Activated CD4-positive, alpha-beta T cell treated with anti-CD3 and anti-CD28 coated beads, Interleukin-2, amount 10 ng/mL, durations not matched to agents 24 days and 14 days (primary cell): ENCODE measurements at places on chromosomes 5 and 9. TPM values are rescaled to one million over a fixed set of nuclear protein-coding genes. Genes with fewer than 3 reads are reported as not detected.

GRCh38 chr5:8934455-8934854, 611.4 kb downstream of the SEMA5A start:
- no peak overlapping the region for H3K27ac ChIP-seq
- H3K27me3 ChIP-seq: no peaks in the 10 kb centered on the region
- H3K4me3 ChIP-seq: no peak overlapping the region
- no peak for DNase-seq
- no peaks in the 10 kb centered on the region for H3K36me3 ChIP-seq
- no peaks in the 10 kb centered on the region for H3K4me1 ChIP-seq

DNA sequence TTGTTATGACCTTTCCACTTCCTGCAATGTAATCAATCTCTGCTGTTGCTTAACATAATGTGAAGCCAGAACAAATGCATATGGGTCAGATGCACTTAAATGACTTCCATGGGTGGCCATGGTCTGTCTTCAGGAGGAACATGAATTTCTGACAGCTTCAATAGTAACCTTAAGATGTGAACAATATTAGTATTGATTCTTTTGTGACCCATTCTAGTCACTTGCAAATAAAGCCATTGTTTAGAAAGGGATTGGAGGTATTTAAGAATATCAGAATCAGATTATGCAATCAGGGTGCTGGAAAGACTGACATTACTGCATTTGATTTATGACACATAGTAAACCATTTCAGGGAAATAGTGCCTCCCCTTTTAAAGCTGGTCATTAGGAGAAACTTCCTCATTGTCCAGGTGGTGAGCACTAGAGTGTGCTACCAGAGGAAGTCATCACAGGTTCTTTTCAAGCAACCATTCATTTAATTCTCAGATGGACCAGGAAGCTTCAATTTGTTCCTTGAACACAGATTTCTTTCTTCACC, 32.1 kb downstream of the GRIN3A start:
- H3K27me3 ChIP-seq: peaks cover 16% of the 10 kb centered on the region
- no peak overlapping the region for H3K27ac ChIP-seq
- no peak for DNase-seq
- peaks cover 3% of the 10 kb centered on the region for H3K4me1 ChIP-seq
- no peak overlapping the region for H3K4me3 ChIP-seq
- no peaks in the 10 kb centered on the region for H3K36me3 ChIP-seq

GRCh38 chr9:38687992-38688391, 31.9 kb downstream of the FAM240B start:
- no peak overlapping the region for H3K27ac ChIP-seq
- peaks cover 2% of the 10 kb centered on the region for H3K27me3 ChIP-seq
- no peaks in the 10 kb centered on the region for H3K36me3 ChIP-seq
- H3K4me1 ChIP-seq: peaks cover 6% of the 10 kb centered on the region
- DNase-seq: no peak
- H3K4me3 ChIP-seq: no peak overlapping the region

GRCh38 chr5:173745123-173745522, 128.7 kb upstream of the BOD1 start:
- no peaks in the 10 kb centered on the region for H3K36me3 ChIP-seq
- H3K27ac ChIP-seq: no peak overlapping the region
- no peaks in the 10 kb centered on the region for H3K27me3 ChIP-seq
- no peak overlapping the region for H3K4me3 ChIP-seq
- H3K4me1 ChIP-seq: no peaks in the 10 kb centered on the region
- DNase-seq: no peak

GRCh38 chr5:9062873-9063272, 483.0 kb downstream of the SEMA5A start:
- H3K4me1 ChIP-seq: no peaks in the 10 kb centered on the region
- no peaks in the 10 kb centered on the region for H3K36me3 ChIP-seq
- H3K4me3 ChIP-seq: no peak overlapping the region
- no peaks in the 10 kb centered on the region for H3K27me3 ChIP-seq

GRCh38 chr5:59660737-59661136, 232.8 kb downstream of the PDE4D start:
- DNase-seq: no peak
- H3K4me1 ChIP-seq: peaks cover 13% of the 10 kb centered on the region
- H3K27me3 ChIP-seq: peaks cover 2% of the 10 kb centered on the region

- DNase-seq: no peak
- peaks cover 1% of the 10 kb centered on the region for H3K27me3 ChIP-seq
- H3K4me3 ChIP-seq: no peak overlapping the region
- H3K36me3 ChIP-seq: no peaks in the 10 kb centered on the region
- H3K4me1 ChIP-seq: no peaks in the 10 kb centered on the region
Observed at GRCh38 chr5:156474251-156474650, 147.3 kb downstream of the SGCD start.

DNA sequence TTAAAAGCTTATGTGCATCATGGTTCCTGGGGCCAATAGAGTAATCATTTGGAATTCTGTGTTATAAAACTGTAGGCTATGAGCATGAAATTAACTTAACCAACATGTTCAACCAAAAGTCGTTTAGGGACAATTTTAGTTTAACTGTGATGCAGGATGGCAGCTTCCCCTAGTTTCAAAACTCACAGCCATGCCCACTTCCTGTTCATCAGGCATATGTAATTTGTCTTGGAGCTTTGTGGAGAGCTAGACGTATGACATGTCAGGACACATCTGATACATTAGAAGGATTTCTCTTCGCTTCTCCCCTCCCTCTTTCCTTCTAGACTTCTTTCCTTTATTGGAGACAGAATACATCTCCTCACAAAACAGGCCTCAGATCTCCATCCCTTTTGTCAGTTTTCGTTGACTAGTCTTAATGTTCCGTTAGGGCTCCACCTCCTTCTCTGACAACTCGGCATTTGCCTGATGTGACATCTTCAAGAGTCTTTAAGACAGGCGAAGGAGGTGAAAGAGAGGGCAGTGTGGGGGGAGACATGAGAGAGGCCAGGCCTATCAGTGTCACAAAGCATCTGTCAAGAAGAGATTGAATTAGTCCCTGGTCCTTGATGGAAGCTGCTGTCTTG, 176.0 kb downstream of the MSX2 start:
- no peak overlapping the region for H3K4me3 ChIP-seq
- no peaks in the 10 kb centered on the region for H3K4me1 ChIP-seq
- H3K36me3 ChIP-seq: no peaks in the 10 kb centered on the region
- no peak overlapping the region for H3K27ac ChIP-seq
- DNase-seq: no peak

- no peak for DNase-seq
- H3K27ac ChIP-seq: no peak overlapping the region
- H3K4me3 ChIP-seq: no peak overlapping the region
- peaks cover 39% of the 10 kb centered on the region for H3K36me3 ChIP-seq
- no peaks in the 10 kb centered on the region for H3K27me3 ChIP-seq
Observed at GRCh38 chr5:171863935-171864334, 78.3 kb downstream of the SMIM23 start.

GRCh38 chr5:39200081-39200480, 19.3 kb downstream of the FYB1 start:
- no peaks in the 10 kb centered on the region for H3K27me3 ChIP-seq
- peaks cover 46% of the 10 kb centered on the region for H3K4me1 ChIP-seq
- peak; percentile 76 for DNase-seq

DNA sequence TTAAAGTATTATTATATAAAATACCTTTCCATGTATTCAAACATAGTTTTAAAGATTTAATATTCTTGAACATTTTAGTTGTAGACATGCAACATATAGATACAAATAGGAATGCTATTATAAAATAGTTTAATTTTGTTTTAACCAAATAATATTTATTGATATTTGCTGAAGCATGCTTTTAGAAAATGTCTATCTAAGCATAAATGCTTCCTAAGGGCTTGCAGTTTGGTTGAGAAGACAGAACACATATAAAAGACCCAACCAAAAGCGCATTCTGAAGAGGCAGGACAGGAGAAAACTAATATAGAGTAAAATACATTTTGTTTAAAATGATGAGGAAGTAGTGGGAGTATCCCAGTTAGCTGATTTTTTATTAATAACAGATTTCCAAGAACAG, 181.5 kb upstream of the ISL1 start:
- no peaks in the 10 kb centered on the region for H3K36me3 ChIP-seq
- H3K27ac ChIP-seq: no peak overlapping the region
- no peak for DNase-seq
- no peaks in the 10 kb centered on the region for H3K27me3 ChIP-seq

DNA sequence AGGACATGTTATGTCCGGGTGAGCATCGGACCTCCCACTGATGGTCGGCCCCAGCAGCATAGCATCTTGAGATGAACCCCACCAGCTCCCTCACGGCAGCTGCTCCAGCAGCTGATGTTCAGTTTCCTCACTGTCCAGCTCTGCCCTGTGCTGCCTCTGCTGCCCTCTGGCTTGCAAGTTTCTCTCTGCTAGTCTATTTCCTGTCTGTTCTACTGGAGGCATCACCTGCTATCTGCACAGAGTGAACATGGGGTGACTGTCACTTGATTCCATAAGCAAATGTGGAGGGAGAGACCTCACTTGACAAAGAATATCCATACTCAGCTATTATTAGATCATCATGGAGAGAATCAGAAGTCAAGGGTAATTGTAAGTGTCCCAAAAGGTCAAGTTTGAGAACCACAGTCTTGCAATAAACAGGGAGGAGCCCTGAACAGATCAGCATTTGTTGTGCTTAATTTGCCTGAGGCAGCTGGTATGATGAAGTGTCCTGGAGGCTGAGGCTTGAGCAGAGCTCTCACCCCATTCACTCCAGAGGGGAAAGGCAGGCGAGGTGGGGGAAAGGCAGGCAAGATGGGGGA, 702.8 kb downstream of the SEMA5A start:
- H3K27me3 ChIP-seq: no peaks in the 10 kb centered on the region
- H3K4me1 ChIP-seq: no peaks in the 10 kb centered on the region
- H3K36me3 ChIP-seq: no peaks in the 10 kb centered on the region
- H3K4me3 ChIP-seq: no peak overlapping the region

DNA sequence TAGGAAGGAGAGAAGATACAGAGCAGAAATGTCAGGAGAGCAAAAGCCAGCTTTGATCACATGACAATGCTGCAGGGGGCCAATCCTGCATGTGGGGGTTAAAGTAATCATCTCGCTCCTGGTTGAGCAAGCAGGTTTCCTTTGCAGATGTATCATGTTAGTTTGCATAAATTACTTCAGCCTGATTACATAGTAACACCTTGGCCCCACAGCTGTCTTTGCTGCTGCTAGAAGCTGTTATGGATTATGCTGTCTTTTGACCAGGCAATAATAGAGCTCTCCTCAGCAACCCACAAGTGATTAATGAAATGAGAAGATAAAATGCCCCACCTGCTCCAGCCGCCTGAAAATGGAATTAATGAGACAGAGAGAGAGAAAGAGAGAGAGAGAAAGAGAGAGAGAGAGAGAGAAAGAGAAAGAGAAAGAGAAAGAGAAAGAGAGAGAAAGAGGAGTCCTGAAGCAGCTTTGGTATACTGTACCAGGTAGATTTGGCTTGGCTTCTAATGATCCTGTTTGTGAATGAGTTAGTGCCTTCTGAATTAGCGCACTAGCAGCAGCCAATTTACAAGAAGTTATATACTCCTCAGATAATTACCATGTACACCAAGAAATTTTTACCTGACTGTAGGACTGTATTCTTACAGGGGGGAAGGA, 174.3 kb upstream of the RORB start:
- H3K4me1 ChIP-seq: peaks cover 10% of the 10 kb centered on the region
- H3K27ac ChIP-seq: peak overlapping the region; percentile 38
- no peaks in the 10 kb centered on the region for H3K36me3 ChIP-seq
- peak; percentile 67 for DNase-seq
- H3K27me3 ChIP-seq: peaks cover 2% of the 10 kb centered on the region
- peak overlapping the region; percentile 81 for H3K4me3 ChIP-seq

- no peak for DNase-seq
- H3K4me1 ChIP-seq: peaks cover 6% of the 10 kb centered on the region
- no peak overlapping the region for H3K27ac ChIP-seq
- H3K27me3 ChIP-seq: no peaks in the 10 kb centered on the region
- H3K36me3 ChIP-seq: peaks cover 76% of the 10 kb centered on the region
Observed at GRCh38 chr9:121173501-121173900, 28.2 kb downstream of the RAB14 start.

DNA sequence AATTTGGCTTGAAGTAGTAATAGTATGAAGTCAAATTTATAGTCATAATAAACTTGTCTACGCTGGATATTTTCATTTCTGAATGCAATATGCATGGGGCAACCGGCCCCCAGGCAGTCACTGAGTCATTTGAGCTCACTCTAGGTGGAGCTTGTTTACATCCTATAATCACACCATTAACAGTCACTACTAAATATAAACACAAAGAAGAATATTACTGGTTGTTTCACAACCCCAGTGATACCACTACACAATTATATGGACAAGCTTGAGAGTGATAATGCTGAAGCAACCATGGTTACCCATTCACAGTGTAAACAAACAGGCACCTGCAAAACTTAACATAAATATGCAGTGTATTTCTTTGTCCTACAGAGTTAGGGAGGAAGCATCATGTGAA, 68.7 kb downstream of the MARCHF3 start:
- H3K4me1 ChIP-seq: no peaks in the 10 kb centered on the region
- DNase-seq: no peak
- no peak overlapping the region for H3K27ac ChIP-seq

DNA sequence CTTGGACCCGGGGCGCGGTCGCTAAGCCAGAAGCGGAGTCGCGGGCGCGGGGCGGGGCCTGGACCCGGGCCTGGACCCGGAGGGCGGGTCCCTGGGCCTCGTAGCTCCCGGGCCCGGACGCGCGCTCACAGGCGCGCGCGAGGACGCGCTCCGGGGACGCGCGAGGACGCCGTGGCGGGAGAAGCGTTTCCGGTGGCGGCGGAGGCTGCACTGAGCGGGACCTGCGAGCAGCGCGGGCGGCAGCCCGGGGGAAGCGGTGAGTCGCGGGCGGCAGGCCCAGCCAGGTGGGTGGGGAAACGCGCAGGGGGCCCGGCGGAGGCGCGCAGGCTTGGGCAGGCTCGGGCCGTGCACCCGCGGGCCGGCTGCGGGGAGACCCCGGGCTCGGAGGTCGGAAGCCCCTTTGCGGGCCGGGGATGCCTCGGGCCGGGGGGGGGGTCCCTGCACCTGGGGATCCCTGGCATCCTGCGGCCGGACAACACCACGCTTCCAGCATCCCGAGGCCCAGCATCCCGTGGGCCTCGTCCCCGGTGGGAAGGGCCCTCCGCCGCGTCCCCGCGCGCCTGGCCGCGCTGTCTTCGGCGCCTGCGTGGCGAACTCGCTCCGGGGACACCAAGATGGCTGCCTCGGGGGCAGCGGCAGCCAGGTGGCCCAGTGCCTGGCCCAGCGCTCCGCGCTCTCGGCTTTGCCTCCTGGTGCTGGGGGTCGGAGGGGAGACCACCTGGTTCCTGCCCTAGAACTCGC, at the start of gene SFXN1:
SFXN1 (plus strand) TSS at position 177 of the 741 bp plus-strand sequence. CDS start 13,544 bp downstream, outside the sequence.
- DNase-seq: peak; percentile 96
- peak within 1 kb of the TSS; percentile 95 for H3K4me3 ChIP-seq
- H3K27me3 ChIP-seq: peaks cover 11% of the 10 kb centered on the region
- peak within 1 kb of the TSS; percentile 94 for H3K27ac ChIP-seq

The JMY gene
- total RNA-seq: 4.5 and 5.6 TPM in 2 replicates

The TSSK1B gene
- total RNA-seq: not detected in 2 replicates

The TERT gene
- 10.1 and 16.8 TPM in 2 replicates for total RNA-seq

The TXNDC8 gene
- not detected in 2 replicates for total RNA-seq

The CHD1 gene
- total RNA-seq: 74.2 and 80.6 TPM in 2 replicates

The TAL2 gene
- not detected in 2 replicates for total RNA-seq

The GARIN3 gene
- 0.19 and 0.36 TPM in 2 replicates for total RNA-seq

The TAF1L gene
- total RNA-seq: 0.05 TPM in 1 of 2 replicates, not detected in the other

The STPG3 gene
- total RNA-seq: 0.54 and 0.99 TPM in 2 replicates
